Cortex of kidney (tissue), 1 donor: ENCODE measurements at places on chromosomes 12 and 14.

DNA sequence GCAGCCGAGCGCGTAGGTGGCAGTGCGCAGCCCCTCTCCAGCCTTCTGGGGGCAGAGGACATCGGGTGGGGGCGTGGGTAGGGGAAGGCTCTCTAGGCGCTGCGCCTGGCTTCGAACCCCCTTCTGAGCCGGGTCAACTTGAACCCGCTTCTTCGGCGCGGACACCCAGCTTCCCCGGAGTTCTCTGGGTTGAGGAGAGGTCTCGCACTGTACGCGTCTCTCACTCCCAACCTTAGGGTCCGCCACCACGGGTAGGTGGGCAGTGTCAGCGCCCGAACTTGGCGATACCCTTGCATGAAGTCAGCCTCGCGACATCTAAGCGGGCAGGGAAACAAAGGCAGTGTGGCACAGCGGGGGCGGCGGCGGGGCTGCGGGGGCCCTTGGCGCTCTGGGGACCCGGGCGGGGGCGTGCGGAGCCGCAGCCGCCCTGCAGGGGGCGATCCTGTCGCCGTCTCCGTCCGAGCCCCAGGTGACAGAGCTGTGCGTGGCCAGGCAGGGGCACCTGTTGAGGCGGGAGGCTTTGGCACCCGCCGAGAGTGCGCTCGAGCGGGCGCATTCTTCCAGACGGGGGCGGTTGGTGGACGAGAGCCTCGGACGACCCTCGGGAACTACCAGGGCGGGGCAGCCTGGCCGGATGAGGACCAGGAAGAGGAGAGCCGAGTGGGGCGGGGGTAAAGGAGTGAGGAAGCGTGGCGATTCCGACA is 1.1 kb downstream of the GALNT16 start:
- no peak for DNase-seq

- DNase-seq, result no peak
These were observed 11.3 kb downstream of the TSFM start for GRCh38 chr12:57793920-57794319.

DNA sequence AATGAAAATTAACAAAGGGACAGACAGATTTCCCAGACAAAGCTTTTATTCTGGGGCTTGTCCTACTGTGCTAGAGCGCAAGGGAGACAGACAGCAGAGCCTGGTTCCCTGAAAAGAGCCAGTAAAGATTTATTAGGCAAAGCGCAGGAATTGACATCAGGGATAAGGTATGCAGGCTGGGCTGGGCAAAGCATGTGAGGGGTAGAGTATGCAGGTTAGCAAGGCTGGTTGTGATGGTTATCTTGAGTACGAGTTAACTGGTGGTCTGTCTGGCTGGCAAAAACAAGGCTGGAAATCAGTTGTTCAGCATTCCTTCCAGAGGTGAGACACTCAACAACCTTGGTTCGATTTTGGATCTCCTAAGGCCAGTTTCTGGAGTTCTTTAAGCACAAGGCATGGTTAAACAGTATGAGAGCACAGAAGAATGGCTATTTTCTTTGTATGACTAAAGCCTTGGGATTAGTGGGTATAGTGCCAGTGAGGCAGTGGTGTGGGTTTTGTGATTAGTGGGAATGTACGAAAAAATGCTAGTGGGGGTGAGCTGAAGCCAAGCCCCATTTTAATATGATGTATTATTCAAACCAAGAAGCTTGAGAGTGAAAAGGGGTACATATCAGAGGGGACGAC is 30.9 kb downstream of the BTBD7 start:
- no peak for DNase-seq

DNA sequence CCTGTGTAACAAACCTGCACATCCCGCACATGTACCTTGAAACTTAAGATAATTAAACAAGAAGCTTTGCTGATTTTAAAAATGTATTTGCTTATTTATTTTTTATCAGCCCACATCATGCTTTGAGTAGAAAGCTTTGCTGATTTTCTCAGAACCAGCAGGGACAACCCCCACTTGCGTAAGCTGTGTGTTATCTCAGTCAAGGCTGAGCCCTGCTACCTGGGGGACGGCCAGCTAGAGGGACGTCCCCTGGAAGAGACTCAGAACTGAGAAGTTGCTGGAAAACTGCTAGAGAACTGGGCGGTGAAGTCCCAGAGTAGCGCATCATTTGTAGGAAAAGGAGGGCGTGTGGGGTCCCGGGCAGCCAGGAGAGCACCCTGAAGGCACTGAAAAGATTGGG is 4.1 kb upstream of the PLEK2 start:
- DNase-seq, result no peak

DNA sequence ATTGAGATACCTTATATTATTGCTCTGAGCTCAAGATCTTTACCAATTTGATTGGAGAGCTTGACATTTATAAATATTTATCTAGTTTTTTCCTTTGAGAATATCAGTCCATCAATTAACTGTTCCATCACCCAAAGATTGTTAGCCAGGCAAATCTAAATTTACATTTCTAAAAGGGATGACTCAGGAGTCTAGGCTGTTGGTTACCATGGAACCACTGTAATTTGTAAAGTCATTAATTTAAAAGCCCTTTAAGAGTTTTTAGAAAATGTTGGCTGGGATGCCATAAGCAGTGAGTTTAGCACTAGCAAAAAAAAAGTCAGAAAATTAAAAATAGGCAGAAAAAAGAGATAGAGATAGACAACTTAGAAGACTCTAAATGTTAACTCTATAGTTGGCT is 19.5 kb upstream of the SERPINA1 start:
- no peak for DNase-seq

DNA sequence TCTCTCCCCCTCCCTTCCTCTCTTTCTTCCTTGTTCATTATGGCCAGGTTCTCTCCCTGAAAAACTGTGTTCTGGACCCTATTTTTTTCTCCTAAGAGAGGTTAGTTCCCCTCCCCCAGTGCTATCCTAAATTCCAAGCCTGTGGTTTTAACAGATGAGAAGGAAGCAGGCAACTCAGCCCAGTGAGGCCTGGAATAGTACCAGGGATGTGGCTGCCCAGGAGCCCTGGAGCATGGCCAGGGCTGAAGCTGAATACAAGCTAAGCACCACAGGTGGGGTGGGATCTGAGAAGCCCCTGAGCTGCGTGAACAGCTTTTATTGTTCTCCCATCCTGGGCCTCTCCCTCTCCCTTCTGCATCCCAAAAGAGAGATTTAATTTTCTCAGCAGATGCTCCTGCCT is 1581.3 kb upstream of the TMEM132C start:
- no peak for DNase-seq

DNA sequence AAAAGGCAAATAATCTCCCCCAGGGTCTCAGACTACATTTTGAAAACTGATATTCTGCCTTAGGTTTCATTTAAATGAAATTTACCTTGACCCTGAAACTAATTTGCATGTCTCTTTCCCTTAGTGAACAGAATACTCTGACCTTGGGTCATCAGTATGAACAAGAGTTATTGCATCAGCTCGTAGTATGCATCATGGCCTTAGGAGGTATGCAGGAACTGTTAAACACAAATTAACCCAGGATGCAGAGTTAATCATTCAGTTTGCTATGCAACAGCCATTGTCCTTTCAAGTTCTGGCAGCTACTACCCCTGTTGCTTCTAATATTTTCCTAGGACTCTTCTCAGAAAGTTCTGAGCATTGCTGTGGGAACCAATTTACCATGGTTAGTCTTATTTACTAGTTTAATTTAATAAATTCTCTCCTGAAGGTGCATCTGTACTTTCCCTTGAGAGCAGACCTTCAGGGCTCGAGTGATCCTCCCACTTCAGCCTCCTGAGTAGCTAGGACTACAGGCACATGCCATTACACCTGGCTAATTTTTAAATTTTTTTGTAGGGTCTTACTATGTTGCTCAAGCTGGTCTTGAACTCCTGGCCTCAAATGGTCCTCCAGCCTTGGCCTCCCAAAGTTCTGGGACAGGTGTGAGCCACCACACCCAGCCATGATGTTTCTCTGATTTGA is 126.7 kb downstream of the TTC6 start:
- no peak for DNase-seq

DNA sequence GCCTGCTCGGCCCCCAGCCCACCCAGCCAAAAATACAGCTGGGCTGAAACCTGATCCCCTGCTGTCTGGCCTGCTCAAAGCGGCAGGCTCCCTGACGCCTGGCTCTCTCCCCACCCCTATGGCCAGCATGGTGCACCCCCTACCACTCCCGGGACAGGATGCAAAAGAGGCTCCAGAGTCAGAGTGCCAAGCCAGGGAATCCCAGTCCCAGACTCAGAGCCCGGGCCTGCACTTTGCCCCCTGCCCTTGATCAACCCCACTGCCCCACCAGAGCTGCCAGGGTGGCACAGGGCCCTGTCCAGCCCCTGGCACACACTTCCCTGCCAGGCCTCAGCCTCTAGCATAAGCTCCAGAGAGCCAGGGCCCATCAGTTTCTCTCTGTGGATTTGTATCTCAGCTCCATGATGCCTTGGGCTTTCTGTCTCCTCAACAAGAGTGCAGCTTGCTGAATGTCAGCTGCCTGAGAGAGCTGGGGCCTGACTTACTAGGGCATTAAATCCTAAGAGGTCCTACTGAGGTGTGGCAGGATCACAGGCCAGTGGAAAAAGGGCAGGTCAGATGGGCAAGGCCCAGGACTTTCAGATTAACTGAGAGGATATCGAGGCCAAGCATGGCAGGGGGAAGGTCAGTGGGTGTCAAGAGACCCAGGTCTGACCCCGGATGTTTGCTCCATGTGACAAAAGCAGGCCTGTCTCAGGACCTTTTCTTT is 13.9 kb downstream of the ACVRL1 start:
- DNase-seq, result no peak

DNA sequence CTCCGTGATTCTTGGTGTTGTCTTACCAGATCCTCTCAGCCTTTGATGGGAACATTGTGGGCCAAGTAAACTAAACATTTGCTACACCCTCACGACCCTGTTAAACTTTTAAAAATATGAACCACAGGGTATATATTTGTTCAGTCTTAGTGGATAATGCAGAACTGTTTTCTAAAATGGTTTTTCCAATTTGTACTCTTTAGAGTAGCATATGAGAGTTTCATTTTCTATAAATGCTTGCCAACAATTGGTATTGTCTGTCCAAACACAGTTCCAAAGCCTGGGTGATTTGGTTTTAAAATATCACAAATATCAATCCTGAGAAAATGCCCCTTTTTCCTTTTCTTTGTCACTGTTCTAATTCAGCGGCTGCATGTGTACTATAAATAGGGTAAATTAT is 6.7 kb upstream of the IL22 start:
- no peak for DNase-seq

DNA sequence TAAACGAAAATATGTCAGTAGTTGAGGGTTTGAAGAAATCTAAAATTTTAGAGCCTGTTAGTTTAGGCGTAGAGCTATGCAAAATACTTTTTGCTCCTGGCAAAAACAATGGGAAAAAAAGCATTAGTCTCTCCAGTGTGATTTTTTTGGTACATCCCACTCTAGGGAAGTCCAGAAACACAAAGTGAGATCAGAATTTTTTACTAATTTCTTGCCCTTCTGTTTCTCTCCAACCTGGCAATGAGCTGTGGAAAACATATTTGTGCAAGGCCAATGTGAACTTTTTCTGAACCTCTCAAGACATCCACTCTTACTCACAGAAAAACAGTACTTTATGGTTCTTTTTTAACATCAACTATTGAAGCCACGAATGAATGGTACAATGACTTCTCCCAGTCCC is 56.9 kb upstream of the DCN start:
- DNase-seq, result no peak

DNA sequence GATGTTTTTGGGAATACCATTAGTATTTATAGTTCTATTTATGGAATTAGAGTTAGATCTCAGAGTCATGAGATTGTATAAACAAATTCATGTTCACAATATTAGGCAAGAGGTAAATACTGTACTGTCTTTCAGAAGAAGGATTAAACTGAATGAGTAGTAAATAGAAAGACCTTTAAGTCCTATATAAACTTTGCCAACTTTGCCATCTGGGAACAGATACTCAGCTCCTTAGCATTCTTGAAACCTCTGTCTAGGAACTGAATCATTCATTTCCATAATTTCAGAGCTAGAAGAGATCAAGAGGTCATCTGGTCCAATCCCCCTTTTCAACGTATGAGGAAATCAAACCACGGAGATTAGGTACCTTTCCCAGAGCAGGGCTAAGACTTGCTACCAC is 141.1 kb downstream of the CAND1 start:
- no peak for DNase-seq

- DNase-seq, result no peak
These were observed 34.2 kb downstream of the KCNA1 start for GRCh38 chr12:4943938-4944284.

GRCh38 chr12:14884458-14884878 is 1.2 kb downstream of the MGP start:
- no peak for DNase-seq

DNA sequence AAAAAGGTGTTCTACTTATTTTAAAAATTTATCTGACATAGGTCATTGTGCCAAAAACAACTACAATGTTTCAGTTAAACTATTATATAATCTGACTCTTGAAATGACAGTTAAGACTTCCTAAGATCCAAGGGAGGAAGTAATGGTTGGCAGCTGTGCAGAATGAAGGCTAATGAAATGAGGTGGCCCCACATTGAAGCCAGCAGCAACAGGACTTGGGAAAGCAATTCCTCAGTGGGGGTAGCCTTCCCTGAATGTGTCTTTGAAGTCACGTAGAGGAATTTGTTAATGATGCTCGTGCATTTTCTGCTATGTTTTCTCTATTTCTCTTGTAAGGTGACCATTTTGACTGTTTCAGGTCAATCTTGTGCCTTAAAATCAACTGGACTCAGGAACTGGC is 162.4 kb upstream of the DAAM1 start:
- no peak for DNase-seq
